GF-D8 (cell line): ENCODE measurements at places on chromosomes 7 and 10.

GRCh38 chr10:63210611-63211196 is 77.6 kb downstream of the NRBF2 start:
- peak; percentile 41 for DNase-seq

DNA sequence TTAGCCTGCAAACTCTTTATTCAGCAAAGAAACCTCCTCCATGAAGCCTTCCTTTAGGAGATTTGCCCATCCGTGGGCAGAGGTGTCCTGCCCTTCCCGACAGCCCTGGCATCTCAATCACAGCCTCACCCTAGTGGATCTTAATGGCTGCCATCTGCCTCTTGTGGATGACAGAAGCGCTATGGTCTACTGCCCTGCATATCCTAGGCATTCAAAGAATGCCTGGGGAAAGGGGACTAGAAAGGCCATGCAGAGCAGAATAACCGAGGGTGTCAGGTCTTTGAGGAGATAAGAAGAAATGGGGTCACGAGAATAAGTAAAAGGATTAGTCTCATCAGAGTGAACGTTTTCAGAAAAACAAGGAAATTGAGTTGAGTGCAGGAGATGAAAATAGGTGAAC is 57.7 kb upstream of the SPOCK2 start:
- no peak for DNase-seq

- DNase-seq: no peak
Observed at GRCh38 chr10:64555666-64556065, 1034.5 kb downstream of the REEP3 start.

DNA sequence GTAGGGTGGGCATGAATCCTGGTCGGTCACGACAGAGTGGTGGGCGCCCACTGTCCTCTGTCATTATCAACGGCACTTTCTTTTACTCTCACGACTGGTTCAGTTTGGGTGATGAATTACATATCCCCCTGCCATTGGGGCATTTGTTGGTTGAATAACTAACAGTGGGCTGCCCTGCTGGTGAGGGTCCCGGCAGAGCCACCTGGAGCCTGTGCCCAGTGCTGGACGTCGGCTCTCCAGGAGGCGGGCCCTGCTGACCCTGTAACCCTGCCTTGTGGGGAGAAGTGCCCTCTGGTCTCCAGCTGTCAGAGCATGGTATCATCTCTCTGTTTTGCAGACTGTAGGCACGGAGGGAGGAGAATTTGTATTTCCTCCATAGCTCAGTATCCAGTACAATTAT is 199.1 kb downstream of the GLRX3 start:
- DNase-seq: no peak

DNA sequence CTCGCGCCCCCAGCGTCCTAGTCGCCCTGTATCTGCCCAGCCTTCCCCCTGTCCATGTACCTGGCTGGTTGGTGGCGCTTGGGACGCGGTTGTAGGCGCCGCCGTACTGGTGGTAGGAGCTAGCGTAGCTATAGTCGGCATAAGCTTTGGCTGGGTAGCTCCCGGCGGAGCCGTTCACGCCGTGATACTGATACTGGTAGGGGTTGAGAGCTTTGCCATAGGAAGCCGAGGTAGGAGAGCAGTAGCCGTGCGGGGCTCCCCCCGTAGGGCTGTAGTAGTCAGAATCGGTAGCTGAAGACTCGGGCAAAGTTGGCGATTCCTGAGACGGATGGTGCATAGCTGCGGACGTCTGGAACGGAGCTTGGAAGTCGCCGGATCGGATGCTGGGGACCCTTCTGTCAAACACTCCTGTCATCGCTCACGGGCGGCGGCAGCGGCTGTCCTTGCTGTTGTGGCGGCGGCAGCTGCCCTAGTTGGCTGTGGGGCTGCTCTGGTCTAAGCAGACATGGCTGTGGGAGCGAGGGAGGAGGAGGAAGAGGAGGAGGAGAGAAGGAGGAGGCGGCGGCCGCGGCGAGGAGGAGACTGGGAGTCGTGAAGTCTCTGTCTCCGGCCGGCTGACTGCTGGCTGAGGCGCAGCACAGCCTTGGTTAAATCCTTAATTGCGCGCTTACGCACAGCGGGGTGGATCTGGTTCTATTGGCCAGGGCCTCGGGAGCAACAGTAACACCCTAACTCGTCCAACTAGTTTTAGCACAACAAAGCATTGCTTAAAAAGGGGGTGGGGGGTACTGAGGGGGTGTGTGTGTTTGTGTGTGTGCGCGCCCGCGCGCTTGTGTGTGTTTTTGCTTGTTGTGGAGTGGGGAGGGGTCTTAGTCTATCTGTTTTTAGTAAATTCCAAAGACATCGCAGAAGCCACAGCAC is at the start of gene DLX5:
Gene DLX5, minus strand, starts transcription at position 623 of the 921 bp plus-strand sequence. Its CDS starts 208 bp downstream, at position 415.
- no peak for DNase-seq

DNA sequence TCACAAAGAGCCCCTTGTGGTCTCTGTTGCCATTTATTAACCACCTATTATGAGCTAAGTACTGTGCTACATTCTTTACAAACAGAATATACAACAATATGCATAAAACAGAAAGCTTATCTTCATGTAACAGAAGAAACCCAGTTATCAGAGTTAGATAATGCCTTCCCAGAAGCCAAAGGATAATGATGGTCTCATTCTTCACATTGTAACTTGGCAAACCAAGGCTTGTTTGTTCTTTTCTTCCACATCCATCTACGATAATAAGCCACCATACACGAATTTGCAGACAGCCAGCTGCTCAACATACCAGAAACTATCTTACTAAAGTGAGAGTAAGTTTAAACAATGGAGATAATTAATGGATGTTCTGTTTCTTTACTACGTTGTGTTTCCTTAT is 127.6 kb downstream of the NEBL start:
- DNase-seq: no peak

GRCh38 chr10:72261784-72262404 is 11.8 kb upstream of the DDIT4 start:
- no peak for DNase-seq

DNA sequence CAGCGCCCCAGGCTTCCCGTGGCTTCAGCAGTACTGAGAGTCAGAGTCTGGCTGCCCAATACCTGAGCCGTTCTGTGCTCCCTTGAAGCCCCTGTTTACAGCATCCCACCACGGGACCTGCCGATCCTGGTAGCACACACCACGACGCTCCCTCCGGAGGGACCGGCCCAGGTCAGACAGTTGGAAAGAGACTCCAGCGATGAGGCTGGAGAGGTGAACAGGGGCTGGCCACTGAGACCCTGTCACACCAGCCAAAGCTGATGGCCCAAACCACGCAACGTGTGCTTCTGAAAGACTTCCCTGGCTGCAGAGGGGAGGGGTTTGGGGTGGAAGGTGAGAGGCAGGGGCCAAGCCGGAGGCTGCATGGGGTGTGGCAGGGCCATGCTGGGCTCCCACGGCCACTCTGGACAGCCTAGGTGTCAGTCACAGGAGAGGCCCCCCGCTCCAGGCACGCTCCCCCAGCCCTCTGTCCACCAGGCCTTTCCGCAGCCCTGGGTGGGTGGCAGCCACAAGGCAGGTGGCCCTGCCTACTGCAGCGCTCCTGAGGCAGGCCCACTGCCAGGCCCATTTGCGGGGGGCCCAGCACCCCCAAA is 140.2 kb upstream of the CHST15 start:
- no peak for DNase-seq

DNA sequence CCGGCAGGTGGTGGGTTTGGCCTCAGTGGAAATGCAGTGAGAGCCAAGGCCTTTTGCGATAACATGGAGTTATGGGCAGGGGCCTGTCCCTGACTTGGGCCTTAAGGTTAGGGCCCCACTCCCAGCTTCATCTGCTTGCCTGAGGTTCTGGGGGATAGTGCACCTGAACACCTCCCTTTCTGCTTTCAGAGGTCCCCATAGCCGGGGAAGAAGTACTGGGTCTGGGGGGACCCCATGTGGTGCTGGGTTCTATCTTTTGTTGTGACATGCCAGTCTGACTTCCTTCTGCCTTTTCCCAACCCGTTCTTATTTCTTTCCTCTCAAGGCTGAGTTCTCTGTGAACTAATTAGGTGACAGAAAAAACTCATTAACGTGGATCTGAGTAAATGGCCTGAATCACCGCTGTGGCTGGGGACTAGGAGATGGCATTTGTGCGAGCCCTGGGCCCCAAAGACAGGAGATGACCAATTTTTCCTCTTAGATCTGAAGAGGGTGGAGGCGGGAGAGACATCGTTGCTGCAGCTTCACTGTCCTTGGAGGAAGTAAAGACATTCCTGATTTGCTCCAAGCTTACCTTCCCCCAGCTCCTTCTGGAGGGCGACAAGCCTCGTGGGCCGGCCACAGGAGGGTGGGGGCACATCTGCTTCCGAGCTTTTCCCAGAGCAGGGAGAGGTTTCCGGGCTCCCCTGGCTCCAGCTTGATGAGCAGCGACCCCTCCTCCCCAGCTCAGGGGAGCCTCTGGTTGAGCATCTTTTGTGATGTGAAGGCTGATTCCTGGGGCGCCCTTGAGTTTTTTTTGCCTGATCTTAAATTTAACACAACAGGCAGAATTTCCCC is 2.0 kb downstream of the AGAP3 start:
- DNase-seq: peak; percentile 24

- DNase-seq: no peak
Observed at GRCh38 chr10:7478727-7479457, 68.1 kb upstream of the SFMBT2 start.

GRCh38 chr10:70760271-70760787 is 24.8 kb downstream of the TBATA start:
- no peak for DNase-seq

DNA sequence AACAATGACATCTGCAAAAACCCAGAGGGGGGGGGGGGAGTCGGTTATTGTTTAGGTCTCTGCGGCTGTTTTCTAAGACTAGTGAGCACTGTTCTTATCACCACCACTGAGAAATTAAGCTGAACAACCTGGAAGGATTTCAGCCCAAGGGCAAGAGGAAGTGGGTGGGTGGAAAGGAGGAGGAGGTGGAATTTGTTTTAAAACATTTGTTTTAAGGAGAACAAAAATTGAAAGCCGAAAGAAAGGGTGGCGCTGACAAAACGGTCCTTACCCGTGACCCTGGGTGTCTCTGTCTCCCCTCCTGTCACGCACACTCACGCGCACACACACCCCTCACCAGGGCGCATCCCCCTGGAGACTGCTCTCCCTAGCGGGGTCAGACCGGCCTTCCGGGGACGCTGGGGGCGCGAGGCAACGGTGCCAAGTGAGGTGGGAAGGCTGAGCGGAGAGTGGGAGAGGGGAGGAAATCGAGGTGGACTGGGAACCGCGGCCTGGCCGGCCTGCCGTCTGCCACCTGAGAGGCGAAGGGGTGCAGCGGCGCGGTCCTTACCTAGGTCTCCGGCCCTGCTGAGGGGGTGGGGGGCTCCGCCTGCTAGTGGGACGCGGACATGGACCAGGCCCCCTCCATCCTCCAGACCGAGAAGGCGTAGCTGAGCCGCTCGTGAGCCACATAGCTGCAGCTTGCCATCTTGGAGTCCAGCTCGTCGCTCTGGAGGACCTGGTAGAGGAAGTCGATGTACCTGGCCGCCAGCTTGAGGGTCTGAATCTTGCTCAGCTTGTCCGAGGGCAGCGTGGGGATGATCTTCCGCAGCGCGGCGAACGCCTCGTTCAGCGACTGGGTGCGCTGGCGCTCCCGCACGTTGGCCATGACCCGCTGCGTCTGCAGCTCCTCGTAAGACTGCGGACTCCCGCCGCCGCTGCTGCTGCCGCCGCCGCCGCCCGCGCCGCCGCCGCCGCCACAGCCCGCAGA is 1.0 kb downstream of the TWIST1 start:
- DNase-seq: no peak

DNA sequence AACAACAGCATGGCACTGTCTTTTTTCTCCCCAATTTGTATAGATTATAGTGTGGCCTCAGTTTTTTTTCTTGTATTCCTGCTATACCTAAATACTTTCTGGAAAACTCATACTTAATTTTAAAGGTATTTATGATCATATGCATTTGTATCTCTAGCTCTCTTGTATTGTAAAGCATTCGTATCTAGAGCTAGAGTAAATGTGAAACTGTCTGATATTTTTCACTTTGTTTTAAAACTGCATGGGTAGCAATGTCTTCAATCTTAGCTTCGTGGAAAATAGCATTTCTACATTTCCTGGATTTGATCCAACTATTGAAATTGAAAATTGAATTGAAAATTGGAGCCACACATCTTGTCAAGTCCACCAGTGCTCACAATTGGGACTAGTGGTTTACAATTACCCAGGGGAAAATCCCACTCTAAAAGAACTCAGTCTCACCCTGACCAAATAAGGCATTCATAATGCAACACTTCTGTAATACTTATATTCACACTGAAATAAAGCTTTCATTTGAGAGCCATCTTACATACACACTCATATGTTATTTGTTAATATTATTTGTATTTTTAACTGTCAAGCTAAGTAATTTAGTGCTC is 51.3 kb upstream of the KLF6 start:
- DNase-seq: no peak

- no peak for DNase-seq
Observed at GRCh38 chr10:33698033-33698432, 363.6 kb upstream of the NRP1 start.

DNA sequence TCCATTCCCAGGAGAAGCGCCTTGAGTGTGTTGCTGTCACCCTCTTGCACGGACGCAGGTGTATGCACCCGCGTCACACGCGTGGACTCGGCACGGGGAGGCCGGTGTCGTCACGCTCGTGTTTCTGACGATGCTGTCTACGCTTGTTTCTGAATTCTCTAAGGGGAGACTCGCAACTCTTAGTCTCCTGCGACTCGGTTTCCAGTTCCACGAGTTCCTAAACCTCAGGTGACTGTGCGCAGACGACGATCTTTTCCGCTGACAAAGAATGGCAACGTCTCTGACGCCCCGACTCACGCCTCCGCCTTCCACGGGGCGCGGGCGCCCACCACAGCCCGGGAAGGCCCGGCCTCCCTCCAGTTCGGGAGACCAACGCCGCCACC is 579 bp downstream of the IDI1 start:
- no peak for DNase-seq

DNA sequence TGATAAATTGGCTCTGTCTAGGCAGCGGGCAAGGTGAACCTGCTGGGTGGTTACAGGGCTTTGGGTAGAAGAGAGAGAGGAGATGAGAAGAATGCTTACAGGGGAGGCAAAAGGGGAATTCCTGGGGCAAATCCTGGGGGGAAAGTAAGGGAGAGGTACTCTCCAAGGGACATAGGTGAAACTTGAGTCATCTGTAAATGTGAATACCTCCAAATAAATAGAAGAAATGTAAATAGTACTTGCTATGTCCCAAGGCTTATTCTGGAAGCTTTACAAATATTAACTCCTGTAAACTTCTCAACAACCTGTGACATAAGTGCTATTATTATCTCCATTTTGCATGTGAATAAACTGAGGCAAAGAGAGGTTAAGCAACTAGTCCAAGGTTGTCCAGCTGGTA is 57.7 kb upstream of the CDK13 start:
- no peak for DNase-seq

- DNase-seq: no peak
Observed at GRCh38 chr7:116521046-116521664, 3.7 kb upstream of the CAV1 start.

- no peak for DNase-seq
Observed at GRCh38 chr7:157476201-157476600, 139.4 kb downstream of the DNAJB6 start.

DNA sequence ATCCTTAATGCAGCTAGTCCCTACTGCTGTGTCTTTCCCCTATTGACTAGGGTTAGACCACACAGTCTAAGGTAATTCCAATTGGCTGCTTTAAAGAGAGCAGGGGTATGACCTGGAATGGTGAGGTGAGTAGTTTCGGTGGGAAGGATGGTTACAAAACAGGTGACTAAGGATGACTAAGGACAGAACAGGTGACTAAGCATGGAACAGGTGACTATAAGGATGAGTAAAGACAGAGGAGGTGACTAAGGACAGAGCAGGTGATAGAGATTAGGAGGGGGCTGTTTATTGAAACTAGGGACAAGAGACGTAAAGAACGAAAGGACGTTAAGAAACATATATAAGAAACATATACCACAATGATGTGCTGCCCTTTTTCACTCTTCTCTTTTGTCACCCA is 145.1 kb upstream of the TMEM106B start:
- DNase-seq: no peak

- peak; percentile 39 for DNase-seq
Observed at GRCh38 chr10:124741281-124741921, 2.8 kb downstream of the FAM53B start.
